ENCODE measurements at places on chromosomes 4 and X. TPM values are rescaled to one million over a fixed set of nuclear protein-coding genes. Genes with fewer than 3 reads are reported as not detected.

FMR1 gene
- 24.9 TPM for total RNA-seq

CDS1 gene
- total RNA-seq = 0.68 TPM

CFAP299 gene
- total RNA-seq = 0.38 TPM

PNMA6A gene
- 2.2 TPM for total RNA-seq

ZMYM3 gene
- total RNA-seq = 14.2 TPM

DMP1 gene
- not detected for total RNA-seq
